ENCODE measurements at places on chromosomes 7 and 10.

GRCh38 chr10:112148331-112148730 lies 35.2 kb downstream of the GPAM start:
- ATAC-seq, result no peak

- ATAC-seq, result no peak
Observed at GRCh38 chr10:133445751-133446708, 7.7 kb upstream of the SCART1 start.

- ATAC-seq, result no peak
Observed at GRCh38 chr7:70470746-70471145, 661.2 kb upstream of the GALNT17 start.

DNA sequence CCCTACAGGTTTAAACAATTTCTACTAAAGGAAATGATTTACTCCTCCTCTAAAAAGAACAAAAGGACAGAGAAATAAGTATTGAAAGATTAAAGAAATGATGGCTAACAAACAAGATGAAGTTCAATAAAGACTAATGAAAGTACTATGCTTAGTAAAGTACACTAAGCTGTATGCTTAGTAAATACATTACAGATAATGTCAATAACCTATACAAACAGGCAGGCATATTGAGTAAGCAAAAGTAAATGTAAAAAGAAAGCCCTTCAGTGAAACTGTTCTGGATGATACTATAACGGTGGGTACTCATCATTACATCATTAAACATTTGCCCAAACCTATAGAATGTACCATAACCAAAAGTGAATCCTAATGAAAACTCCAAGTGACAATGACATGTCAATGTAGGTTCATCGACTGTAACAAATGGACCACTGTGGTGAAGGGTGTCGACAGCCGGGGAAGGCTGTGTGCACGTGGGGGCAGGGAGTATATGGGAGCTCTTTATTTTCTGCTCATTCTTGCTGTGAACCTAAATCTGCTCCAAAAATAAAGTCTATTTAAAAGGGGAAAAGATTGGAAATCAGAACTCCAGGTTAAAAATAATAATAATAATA lies 34.0 kb downstream of the CYTH3 start:
- ATAC-seq, result peak; percentile 62

DNA sequence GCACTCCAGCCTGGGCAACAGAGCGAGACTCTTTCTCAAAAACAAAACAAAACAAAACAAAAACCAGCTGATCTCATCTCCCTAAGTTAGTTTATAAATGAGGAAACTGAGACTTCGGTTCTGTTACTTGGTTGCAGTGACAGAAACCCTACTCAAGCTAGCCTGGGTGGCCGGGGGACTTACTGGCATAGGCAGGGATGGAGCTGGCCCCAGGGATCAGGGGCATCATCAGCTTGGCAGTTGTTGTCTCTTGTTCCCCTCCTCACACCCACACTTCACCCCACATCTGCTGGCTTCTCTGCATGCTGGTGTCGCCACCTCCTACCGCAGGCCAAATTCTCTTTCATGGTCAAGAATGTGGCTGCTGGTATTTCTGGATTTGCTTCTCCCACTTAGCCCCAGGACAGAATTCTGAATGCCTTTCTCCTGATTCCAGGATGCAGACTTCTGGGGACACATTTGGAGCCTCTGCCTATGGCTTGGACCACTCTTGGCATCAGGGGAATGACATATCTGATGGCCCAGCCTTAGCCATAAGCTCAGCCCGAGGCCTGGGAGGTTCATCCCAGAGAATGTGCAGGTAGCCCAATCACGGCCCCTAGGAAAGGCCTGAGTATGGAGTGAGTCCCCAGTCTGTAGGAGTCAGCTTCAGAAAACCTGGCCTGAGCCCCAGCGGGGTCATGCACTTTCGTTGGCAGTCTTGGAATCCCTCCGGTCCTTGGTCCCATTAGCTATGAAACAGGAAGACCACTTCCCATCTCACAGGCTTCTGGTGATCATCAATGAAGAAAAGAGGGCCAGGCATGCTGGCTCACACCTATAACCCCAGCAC lies 41.6 kb upstream of the CTBP2 start:
- no peak for ATAC-seq

GRCh38 chr10:86872757-86873156 lies 84.7 kb downstream of the MMRN2 start:
- ATAC-seq, result no peak

DNA sequence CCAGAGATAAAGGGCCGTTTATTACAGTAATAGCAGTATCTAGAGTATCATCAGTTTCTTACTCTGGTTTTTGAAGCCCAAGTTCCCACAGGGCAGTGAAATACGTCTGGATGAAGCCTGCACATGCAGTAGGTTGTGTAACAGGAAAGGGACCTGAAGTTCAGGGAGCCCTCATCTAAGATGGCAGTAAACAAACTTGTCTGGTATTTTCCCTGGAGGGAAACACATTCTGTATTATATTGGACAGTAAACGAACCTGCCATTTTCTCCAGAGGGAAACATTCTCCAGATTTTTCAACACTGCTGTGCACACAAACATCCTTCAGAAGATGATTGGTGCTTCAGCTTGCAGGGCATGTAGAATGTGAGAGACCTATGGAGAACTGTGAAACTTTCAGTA lies 189.9 kb downstream of the TFEC start:
- no peak for ATAC-seq

GRCh38 chr10:102231357-102232318 lies 5.5 kb downstream of the ELOVL3 start:
- no peak for ATAC-seq

- ATAC-seq, result no peak
Observed at GRCh38 chr7:148507787-148508186, 82.8 kb upstream of the C7orf33 start.

DNA sequence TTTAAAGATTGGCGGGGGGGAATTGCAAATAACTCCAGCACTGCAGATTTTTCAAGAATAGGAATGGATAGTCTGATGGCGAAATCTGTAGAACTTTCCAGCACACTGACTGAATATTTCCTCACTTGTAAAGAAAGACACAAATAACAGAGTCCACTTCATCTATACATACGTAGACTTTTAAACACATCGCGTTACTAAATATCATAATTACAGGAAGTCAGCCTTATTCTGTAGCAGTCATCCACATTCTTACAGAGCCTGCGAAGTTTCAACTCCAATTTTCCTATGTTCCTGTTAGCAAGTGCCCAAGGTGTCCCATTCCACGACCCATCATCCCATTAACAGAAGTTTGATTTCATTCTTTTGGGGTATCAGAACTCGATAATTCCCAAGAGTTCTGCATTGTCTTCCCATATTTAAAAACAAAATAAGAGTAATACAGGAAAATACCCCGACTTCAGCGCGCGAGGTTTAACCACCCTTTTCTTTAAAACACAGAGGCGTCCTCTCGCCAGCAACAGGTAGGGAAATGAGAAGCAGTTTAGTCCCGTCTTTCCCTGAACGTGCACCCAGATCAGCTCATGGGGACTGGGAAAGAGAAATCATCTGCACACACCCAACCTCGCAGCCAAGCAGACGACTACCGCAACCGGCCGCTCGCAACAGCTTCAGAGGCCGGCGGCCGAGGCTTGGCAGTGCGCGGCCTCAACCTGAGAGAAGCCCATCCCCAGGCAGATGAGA lies 880 bp downstream of the HERC4 start:
- ATAC-seq, result no peak

GRCh38 chr7:101916041-101916800 lies 98.8 kb downstream of the CUX1 start:
- ATAC-seq, result no peak

- no peak for ATAC-seq
Observed at GRCh38 chr10:7579681-7580080, 87.1 kb downstream of the ITIH5 start.

DNA sequence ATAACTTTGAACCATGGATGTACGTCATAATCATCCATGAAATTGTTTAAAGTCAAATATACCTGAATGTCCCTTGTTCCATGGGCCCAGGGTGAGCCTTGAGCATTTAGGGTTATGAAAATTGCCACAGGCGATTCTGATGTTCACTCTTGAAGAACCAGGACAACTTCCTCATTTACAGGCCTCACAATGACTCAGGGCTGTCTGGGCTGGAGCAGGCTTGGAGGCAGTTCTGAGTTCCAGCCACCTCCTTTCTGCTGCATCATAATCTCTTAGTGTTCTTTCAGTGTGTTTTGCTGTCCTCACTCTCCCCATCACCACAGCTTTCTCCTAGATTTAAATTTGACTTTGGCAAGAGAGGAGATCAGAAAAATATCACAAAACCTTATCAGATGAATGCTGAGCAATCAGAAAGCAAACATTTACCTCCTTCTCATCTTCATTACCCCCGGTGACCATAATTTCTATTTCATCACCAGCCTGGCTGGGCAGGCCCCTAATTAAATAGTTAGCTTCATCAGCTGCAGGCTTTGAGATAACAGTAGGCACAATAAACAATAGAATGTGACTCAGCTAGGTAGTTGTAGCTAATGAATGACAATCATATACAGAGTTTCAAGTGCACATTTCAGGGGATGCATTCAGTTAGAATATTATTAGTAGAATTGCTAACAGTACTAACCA lies 571.0 kb downstream of the SH2D4B start:
- ATAC-seq, result no peak

- ATAC-seq, result no peak
Observed at GRCh38 chr7:2530071-2530987, 10.8 kb downstream of the LFNG start.

- no peak for ATAC-seq
Observed at GRCh38 chr10:60537697-60538096, 148.0 kb upstream of the ANK3 start.

GRCh38 chr10:119166564-119166963 lies 1.1 kb upstream of the SFXN4 start:
- no peak for ATAC-seq

DNA sequence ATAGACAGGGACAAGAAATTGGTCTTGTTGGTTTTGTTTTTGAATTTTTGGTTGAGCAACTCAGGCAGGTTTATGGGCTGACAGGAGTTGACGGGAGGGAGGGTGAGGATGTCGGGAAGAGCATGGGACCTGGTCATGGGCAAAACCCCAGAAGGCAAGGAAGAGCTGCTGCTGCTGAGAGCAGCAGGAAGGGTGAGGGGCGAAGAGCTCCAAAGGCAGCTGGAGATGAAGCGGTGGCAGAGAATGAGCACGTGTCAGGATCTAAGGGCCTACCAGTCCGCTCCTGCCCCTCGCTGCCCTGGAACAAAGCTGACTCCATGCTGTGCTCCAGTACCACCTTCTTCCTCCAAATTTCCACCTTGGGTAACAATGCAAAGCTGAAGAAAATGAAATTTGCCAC lies 84.3 kb downstream of the ARHGAP22 start:
- no peak for ATAC-seq

DNA sequence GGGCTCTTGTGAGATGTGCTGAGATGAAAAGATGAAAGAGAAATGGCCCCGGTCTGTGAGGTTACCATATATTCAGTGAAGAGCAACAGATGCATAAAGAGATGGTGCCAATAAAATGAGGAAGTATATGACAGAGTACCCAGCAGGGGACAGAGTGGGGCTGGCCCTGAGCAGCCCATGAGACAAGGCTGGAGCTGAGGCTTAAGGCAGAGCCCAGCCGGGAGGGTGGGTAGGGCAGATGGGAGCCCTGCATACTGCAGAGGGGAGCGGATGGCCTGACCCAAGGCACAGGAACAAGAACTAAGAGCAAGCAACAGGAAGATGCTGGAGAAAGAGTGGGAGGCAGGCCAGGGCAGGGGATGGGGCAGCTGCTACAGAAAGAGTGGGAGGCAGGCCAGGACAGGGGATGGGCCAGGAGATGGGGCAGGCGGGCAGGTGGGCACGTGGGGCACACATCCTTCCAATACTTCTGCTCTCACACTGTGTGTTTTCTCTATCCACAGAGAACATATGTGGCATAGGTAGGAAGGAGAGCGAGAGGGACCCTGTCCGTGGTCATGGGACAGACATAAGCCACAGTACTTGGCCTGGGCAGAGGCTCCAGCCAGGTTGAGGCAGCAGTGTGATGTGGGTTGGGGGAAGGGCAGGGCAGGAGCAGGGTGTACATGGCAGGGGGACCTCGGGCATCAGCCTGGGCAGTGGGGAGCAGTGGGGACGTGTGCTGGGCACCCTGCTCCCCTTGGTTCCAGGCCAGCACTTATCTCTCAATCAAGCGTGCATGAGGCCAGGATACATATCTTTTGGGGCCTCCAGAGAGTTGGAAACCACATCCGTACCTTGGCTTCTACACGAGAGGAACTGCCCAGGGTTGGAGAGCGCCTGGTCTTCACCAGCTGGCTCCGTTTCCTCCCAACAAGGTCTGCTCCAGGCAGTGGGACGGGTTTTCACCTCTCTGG lies 91.6 kb upstream of the IKZF1 start:
- no peak for ATAC-seq

DNA sequence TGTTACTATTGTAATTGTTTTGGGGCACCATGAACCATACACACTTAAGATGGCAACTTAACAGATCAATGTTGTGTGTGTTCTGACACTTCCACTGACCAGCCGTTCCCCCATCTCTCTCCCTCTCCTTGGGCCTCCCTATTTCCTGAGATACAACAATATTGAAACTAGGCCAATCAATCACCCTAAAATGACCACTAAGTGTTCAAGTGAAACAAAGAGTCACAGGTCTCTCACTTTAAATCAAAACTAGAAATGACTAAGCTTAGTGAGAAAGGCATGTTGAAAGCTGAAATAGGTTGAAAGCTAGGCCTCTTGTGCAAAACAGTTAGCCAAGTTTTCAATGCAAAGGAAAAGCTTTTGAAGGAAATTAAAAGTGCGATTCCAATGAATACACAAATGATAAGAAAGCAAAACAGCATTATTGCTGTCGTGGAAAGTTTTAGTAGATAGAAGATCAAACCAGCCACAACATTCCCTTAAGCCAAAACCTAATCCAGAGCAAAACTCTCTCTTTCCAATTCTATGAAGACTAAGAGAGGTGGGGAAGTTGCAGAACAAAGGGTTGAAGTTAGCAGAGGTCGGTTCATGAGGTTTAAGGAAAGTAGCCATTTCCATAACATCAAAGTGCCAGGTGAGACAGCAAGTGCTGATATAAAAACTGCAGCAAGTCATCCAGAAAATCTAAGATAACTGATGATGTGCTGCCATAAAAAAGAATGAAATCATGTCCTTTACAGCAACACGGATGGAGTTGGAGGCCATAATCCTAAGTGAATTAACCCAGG lies 90.6 kb downstream of the MTPN start:
- no peak for ATAC-seq

- ATAC-seq, result no peak
Observed at GRCh38 chr10:19947215-19947614, 131.0 kb downstream of the PLXDC2 start.

GRCh38 chr10:50422259-50422658 lies 170.9 kb upstream of the ASAH2 start:
- ATAC-seq, result no peak

DNA sequence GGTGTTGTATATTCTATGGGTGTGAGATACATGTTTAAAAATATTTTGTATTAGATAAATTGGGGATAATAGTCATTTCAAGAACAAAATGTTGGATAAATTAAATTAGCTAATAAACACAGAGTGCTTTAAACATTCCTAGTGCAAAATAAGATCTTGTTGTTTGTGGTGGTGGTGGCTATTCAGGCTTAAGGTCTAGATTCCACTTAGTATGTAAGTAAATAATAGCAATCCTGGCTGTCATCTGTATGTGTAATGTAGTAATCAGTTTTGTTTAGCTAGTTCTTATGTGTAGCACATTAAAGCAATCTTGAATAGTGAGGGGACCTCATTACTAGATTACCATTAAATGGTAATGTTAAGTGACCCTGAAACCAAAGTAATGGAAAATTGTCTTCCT lies 48.7 kb downstream of the KAT6B start:
- ATAC-seq, result no peak

- no peak for ATAC-seq
Observed at GRCh38 chr10:27276581-27276980, 36.0 kb upstream of the ACBD5 start.

- no peak for ATAC-seq
Observed at GRCh38 chr7:70504254-70504653, 627.7 kb upstream of the GALNT17 start.
